T-helper 1 cell (primary cell): ENCODE measurements at places on chromosomes 7 and 10.

DNA sequence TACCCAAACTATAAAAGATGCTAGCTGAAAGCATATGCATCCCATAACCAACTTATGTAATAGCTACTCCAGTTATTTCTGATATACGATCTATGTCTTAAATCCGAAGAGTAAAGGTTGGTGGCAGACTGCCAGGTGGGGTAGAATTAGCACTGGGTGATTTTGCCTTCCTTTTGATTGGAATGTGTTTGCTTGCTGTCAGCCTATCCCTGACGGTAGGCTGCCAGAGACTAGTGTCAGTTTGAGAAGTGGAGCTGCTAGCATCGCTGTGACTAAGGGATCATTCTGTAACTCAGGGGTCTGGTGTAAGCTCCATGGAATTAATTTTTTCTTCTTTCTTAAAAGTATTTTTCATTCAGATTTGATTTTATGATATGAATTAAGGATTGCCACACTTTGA lies 9.5 kb upstream of the SEM1 start:
- DNase-seq, result no peak

DNA sequence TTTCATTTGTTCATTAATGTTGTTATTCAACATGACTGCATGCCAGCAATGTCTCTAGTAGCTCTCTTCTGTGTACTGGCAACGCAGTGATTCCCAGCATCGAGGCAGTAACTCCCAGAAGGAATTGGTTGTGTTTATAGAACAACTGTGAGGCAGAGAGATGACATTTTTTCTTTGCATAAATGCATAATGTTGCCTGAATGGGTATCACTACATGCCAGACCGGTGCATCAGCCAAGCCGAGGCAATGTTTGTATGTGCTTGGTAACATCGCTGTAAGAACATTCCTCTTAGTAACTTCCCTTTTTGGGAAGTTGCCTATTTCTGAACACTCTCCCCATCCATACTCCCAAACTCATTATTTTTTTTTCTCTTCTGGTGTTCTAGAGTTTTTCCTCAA lies 182.9 kb downstream of the HTR7 start:
- DNase-seq, result no peak

DNA sequence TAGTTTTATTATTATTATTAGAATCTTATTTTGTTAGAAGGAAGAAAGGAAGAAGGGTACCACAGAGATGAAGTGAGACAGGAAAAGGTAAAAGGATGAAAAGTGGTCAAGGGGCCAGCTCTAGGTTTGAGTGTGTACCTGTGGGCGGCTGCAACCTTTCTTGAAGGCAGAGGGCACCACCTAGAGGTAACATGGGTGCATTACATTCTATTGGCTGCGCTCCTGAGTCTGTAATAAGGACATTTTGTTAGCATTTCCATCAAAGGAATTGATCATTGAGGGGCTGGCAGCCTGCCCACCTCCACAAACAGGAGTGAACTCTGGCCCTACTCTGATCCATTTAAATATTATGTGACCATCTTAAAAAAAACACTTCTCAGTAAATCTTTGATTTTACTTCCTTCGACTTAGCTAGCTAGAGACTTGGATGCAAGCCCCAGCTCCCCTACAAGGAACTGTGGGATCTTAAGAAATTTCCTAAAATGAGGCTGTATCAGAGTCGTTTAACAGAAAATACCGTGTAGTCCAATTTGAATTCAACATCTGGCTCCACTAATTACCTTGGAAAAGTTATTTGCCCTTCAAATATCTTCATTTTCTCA lies 610.4 kb downstream of the IPMK start:
- DNase-seq, result no peak

GRCh38 chr10:90675621-90676020 lies 182.2 kb downstream of the HTR7 start:
- DNase-seq, result no peak

GRCh38 chr10:20975236-20975635 lies 78.1 kb upstream of the NEBL start:
- no peak for DNase-seq
